Stimulated activated CD8-positive, alpha-beta memory T cell treated with anti-CD3 and anti-CD28 coated beads, Interleukin-2, amount 100 ng/mL, for 48 hours (primary cell): ENCODE measurements at places on chromosomes 5 and 9.

- no peak for DNase-seq
These were observed 122.4 kb upstream of the OSMR start for GRCh38 chr5:38723426-38723825.

- no peak for DNase-seq
These were observed 33.8 kb downstream of the WNK2 start for GRCh38 chr9:93217706-93218105.

DNA sequence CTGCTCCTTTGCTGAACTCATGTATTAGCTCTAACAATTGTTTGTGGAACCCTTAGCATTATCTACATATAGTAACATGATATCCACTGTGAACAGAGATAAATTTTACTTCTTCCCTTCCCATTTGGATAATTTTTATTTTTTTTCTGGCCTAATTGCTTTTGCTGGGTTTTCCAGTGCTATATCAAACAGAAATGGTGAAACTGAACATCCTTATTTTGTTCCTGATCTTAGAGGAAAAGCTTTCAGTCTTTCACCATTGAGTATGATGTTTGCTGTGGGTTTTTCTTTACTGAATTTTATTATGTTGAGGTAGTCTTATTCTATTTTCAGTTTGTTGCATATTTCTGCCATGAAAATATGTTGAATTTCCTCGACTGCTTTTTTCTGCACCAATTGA lies 44.8 kb upstream of the STARD4 start:
- DNase-seq = no peak

DNA sequence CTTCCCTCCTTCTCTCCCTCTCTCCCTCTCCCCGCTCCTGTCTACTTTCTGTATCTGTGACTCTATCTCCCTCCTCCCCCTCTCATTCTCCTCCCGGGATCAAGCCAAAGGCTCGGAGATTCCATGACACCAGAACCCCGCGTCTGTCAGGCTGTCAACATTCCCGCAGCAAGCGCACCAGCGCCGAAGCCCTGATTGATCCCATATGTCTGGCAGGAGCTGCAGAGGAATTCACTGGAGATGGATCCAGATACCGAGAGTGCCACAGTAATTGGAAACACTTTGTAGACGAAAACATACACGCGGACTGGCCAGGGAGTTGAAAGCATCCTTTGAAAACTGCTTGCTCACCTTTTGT lies 300 bp upstream of the SVEP1 start:
- DNase-seq = no peak

GRCh38 chr9:18778846-18779245 lies 254.2 kb downstream of the SAXO1 start:
- no peak for DNase-seq

DNA sequence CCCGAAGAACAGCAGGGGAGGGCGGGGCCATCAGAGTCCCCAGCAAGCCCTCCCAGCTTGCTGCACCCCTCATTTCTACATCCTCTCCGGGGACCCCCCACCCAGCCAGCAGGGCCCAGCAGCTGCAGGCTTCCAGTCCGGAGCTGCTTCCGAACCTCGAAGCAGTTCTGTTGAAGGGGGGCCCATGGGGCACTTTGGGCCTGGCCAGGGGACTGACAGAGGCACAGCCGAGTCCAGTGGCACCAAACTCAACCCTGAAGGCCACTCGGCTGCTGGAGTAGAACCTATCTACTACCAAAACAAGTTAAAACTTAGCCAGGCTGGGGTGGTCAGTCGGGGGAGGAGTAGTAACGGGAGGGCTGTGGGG lies 8.1 kb upstream of the CCDC187 start:
- DNase-seq = no peak

- no peak for DNase-seq
These were observed 243.7 kb downstream of the PIK3R1 start for GRCh38 chr5:68459093-68459809.

- peak; percentile 32 for DNase-seq
These were observed 159.1 kb downstream of the CSNK1G3 start for GRCh38 chr5:123671042-123671441.

- no peak for DNase-seq
These were observed 25.2 kb upstream of the HSD17B4 start for GRCh38 chr5:119427060-119427459.

GRCh38 chr5:149313151-149313841 lies 32.0 kb upstream of the GRPEL2 start:
- DNase-seq = no peak

GRCh38 chr5:108251350-108251749 lies 130.5 kb downstream of the FBXL17 start:
- DNase-seq = no peak
